ENCODE measurements at places on chromosomes 7 and 10. TPM values are rescaled to one million over a fixed set of nuclear protein-coding genes. Genes with fewer than 3 reads are reported as not detected.

Gene CYP2C19
- 121 TPM for total RNA-seq

DNA sequence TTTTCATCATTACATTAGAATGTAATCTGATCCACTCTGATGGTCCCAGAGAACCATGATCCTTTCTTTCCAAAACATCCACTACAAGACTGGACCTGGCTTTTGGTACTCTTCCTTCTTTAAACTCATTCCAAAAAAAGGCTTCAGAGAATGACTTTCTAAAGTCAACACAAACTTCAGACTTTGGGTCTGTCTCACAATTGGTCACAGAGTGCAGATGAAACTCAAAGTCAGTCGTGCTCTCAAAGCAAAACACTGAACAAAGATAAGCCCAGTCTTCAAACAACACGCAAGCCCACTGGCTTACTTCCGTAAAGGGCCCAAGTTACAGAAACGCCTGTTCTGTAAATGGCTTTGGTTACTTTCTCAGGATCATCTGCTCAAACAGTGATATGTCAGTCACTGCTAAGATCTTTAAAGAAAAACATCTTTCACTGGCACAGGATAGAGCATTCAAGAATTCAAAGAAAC is 250.9 kb upstream of the MKLN1 start:
- DNase-seq: no peak

GRCh38 chr7:96303686-96304443 is 18.0 kb downstream of the SLC25A13 start:
- DNase-seq: no peak

GRCh38 chr7:33792547-33793105 is 112.7 kb upstream of the BMPER start:
- no peak for DNase-seq

GRCh38 chr7:50153148-50153547 is 60.1 kb upstream of the ZPBP start:
- DNase-seq: no peak

- no peak for DNase-seq
These were observed 169.2 kb downstream of the SND1 start for GRCh38 chr7:127821146-127821545.

Gene TMEM120A
- 29.5 TPM for total RNA-seq

Gene FAM237B
- not detected for total RNA-seq

DNA sequence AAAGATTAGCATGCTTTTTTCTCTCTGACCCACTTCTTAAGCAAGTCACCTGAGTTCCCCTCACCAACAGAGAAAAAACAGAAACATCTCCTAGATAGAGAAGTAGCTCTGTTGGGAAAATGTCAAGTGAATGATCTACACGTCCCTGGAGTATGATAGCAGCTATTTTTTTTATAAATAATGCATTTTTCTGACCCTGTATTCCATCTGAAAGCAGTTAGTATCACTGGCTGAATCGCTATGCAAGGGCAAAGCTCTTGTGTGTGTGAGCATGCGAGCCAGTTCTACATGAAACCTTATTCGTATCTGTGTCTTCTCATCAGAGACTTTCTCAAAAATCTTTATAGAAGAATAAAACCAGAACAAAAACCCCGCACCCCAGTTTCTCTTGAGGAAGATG is 8.2 kb downstream of the ANKMY2 start:
- no peak for DNase-seq

DNA sequence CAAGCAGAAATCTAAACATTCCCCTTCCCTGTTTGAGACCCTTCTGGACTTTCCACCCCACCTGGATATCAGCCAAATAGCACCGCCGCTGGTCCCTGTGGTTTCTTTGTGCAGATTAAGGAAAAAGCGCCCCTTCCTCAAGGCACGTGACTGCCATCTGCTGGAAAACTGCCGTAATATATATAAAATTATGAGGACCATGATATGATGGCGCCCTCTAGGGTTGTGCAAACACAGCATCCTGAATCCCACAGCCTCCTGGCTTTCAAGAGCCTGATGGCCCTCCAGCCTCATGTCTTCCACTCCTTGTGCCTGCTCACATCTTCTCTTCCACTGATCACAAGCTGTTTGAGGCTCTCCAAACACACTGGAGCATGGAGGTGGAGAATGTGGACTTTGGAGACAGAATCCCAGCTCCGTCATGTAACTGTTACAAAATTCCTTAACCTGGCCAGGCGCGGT is 121.3 kb downstream of the MYL10 start:
- DNase-seq: no peak

DNA sequence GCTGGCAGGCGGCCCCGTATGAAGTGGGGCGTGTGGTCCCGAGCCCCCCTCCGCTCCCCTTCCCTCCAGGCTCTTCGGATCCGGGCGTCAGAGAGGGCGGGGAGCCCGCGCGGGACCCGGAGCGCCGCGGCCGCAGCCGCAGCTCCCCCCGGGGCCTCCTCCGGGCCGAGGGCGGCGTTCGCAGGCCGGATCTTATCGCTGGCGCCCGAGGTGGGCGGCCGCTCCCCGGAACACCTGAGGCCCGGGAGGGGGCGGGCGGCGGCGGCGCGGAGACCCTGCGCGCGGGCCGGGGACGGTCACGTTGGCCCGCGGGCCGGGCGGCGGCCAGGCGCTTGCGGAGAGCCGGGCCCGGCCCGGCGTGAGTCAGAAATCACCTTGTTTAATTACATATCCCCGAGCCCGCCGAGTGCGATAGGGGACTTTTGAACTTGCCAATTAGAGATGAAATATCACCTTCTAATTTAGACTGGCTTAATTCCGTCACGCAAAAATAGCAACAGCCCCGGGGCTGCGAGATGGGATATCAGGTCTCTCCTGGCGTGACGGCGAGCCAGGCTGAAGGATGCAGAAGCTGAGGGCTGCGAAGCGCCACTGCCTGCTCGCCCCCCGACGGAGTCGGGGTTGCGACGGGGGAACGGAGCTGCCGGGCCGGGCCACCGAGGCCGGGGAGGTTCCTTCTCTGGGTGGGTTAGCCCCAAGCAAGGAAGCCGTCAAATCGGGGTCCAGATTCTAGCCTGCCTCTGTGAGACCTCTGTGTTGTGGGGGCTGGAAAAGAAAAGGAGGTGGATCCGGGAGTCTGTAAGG is 43.4 kb downstream of the LDB3 start:
- peak; percentile 53 for DNase-seq

Gene GNGT1
- not detected for total RNA-seq

Gene KIF11
- 29.2 TPM for total RNA-seq

GRCh38 chr10:43965033-43965917 is 316.6 kb upstream of the ZNF32 start:
- peak; percentile 13 for DNase-seq

- no peak for DNase-seq
These were observed 147.0 kb downstream of the WDR37 start for GRCh38 chr10:1203216-1203615.

- DNase-seq: no peak
These were observed 125.8 kb upstream of the PDSS1 start for GRCh38 chr10:26571655-26572054.

- DNase-seq: no peak
These were observed 580 bp downstream of the MRPS16 start for GRCh38 chr10:73251683-73252444.

Gene POLR3A
- 7.2 TPM for total RNA-seq

DNA sequence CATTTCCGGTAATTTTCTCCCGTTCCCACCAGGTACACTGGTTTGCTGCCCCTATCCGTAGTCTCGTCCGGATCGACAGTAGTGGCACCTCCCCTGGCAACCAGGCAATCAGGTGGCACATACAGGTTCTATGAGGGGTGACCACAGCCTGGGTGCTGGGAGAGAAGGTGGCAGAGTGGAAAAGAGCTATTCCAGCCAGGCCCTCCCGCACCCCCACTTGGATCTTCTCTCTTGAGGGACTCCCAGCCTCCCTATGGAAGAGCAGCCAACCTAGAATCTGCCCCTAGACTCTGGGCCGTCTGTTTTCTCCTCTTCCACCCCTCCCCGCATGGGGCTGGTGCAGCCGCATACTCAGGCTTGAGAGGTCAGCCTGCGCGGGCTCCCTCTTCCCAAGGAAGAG is 58.6 kb downstream of the GPR26 start:
- DNase-seq: no peak

DNA sequence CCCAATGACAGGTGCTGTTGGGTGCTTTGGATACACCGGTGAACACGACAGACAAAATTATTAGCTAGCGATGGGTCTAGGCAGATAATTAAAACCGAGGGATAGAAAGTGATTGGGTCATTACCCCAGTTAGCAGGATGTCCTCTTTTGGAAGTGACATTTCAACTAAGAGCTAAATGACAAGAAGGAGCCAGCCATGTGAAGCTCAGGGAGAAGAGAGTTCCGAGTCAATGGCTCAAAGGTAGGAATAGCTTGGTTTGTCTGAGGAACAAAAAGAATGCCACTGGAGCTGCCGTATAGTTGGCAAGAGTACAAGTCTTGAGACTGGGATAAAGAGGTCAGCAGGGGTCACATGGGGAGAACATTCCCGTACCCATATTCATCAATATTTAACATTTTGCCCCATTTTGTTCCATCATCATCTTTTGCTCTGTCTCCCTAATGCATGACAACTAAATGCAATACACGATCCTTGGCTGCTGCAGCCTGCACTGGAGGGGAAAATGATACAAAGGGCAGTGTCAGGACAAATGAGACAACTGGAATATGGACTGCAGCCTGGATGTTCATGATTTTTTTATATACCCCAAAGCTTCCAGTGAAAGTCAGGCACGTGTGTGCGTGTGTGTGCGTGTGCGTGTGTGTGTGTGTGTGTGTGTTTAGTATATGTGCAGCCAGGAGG is 115.7 kb downstream of the ICA1 start:
- no peak for DNase-seq

GRCh38 chr7:147721962-147722830 is 868.4 kb upstream of the C7orf33 start:
- DNase-seq: no peak

- DNase-seq: no peak
These were observed 156.2 kb upstream of the LYZL1 start for GRCh38 chr10:29132551-29133111.

DNA sequence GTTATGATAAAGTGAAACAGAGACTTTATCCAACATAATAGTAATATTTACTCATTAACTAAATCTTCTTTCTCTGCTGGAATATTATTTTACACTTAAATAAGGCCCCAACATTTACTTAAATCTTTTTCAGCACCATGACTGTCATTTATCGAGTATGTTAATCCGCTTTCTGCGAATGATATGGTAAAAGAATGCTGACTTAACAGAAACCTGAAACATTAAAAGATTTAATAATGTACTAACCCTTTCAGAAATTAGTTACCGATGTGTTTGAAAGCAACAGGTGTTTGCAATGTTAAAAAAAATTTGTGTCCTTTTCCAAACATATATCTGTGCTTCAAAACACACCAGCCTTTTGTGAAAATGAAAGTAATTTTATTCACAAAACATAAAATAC is 190.5 kb downstream of the SKAP2 start:
- DNase-seq: no peak

Gene GLRX3
- 25.3 TPM for total RNA-seq

- DNase-seq: no peak
These were observed 123.2 kb downstream of the AVL9 start for GRCh38 chr7:32618470-32618869.

GRCh38 chr7:44508328-44509030 is 18.0 kb upstream of the NUDCD3 start:
- no peak for DNase-seq

DNA sequence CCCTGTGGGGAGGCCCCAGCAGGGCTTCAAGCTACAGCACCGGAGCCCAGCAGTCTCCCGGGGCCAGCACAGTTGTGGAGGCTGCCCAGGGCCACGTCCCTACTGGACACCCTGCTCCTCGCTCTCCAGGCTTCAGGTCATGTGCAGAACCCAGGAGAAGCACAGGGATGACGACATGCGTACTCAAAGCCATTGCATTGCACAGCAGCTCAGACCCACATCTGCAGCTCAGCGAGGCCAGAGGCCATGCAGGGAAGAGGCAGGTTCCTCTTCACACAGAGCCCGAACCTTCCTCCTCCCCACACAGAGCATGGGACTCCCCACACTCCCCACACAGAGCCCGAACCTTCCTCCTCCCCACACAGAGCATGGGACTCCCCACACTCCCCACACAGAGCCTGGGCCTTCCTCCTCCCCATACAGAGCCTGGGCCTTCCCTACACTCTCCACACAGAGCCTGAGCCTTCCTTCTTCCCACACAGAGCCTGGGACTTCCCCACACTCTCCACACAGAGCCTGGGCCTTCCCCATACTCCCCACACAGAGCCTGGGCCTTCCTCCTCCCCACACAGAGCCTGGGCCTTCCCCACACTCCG is 12.3 kb downstream of the CFAP46 start:
- DNase-seq: no peak

Gene SPAM1
- not detected for total RNA-seq

DNA sequence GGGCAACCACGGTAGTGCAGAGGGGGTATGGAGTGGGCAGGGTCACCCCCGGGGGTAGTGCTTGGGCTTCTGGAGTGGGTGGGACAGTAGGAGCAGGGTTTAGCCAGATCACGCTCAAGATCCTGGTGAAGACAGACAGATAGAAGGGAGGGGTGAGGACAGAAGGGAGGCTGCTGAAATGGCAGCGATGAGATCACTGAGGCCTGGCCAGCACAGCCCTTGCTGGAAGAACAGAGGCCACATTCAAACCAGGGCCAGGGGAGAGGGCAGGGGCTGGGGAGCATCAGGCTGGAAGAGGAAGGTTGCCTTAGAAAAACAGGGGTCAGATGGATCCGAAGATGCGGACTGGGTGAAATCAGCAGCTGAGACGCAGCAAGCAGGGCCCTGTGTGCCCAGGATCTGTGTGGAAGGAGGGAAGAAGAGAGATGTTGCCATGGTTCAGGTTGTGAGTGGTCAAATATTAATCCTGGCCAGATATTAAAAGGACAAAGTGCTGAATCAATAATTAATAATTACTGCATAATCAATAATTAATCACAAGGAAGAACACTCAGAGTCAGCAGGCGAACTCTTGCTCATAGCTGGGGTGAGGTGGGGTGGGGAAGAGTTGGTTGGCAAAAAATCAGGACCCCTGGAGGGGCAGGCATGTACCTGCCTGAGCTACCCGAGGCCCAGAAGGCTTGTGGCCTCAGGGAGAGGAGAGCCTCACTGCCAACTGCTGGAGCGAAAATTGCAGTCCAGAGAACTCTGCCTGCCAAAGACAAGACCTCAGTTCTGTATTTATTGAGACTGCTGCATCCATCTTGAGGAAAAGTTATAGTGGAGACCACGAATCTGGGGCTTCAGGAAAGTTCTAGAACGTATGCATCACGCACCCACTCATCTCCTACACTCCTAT is 105.7 kb downstream of the GRB10 start:
- DNase-seq: no peak

DNA sequence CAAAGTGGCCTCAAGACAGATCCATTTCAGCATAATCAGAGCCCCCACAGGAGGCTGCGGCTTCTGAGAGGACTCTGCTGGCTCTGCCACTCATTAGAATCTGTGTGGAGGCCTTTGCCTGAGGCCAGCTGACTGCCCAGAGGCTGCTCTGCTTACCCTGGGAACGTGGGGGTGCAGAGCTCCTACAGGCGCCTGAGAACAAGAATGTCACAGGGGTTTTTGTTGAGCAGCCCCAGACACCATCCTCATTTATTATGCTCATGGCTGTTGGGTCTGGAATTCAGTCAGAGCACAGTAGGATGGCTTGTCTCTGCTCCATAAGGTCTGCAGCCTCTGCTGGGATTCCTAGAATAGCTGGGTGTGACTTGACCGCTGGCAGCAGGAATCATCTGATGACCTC is 101.8 kb upstream of the GDF10 start:
- peak; percentile 10 for DNase-seq

Data from liver (tissue), 10 donors.